NCI-H345 (cell line): ENCODE measurements at places on chromosomes 7 and 10.

DNA sequence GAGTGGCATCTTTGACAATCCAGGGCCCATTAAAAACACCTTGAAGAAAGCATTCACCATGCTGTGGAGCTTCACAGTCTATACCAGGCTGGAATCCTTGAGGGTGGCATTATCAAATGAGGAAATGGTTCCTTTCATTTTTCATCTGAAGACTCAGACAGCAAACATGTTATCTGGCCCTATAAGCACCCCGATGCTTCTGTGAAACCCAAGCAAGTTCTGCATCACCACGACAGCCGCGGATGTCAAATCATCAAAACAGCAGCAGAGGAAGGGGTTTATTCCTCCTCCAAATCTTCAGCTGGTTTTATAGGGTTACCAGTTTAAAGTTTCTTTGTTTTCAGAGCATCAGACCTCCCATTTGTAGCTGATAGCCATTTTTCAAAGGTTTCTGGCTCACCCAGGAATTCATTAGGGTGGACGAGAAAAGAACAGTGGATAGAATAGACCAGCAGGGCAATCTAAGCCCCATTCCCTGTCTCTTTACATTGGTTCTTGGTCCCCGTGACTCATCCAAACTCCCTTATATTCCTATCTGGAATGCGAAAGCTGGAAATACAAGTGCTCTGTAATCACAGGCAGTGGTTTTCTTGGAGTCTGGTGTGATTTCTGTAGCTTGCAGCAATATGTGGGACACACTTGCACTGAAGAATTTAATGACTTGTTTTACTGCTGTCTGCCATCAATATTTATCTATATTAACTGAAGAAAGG lies 217.9 kb downstream of the SKAP2 start:
- DNase-seq, result no peak

DNA sequence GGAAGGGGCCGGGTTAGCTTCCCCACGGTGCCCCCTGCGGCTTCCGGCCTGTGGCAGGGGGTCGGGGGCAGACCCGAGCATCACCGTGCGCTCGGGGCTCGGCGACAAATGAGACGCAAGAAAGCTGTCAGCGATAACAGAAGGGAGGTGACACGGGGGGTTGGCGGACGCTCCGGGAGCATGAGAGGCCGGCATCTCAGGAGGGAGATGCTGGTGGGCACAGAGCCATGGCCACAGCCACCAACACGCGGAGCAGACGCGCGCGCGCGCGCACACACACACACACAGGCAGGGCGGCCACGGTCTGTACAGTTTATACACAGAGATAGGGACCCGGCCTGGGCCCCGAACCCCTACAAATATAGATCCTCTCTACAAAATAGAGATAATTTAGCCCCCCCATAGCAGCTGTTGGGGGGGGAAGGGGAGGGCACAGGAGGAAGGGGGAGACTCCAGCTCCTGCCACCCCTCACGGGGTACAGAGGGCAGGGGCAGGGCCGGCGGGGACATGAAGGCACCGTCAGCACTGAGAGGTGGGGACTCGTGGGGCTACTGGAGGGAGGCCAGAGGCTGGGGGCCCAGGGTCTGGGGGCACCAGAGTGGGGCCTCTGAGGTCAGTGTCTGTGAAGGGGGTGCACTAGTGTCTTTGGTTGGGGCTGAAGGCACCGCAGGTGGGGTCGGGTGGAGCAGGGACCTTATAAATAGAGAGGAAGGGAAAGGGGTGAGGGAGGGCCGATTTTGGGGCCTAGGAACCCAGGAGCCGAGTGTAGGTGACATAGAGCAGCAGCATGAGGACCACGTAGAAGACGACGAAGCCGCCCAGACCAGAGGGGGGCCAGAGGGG lies 884 bp upstream of the SAP25 start:
- no peak for DNase-seq

DNA sequence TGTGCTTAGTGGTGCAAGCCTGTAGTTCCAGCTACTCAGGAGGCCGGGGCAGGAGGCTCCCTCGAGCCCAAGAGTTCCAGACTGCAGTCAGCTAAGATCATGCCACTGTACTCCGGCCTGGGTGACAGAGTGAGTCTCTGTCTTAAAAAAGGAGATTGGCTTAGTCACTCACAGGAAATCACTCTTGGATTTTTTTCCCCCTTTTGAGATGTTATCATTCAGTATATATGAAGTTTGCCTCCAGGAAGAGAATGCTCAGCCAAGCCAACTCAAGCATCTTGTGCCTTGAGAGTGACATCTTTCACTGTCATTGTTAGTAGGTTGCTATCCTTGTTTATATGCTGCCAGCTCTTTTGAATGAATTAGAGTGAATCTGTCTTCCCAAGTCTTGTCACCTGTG lies 28.0 kb downstream of the NIPSNAP2 start:
- DNase-seq, result no peak

- no peak for DNase-seq
Measured at GRCh38 chr7:43953071-43953470, 26.8 kb downstream of the UBE2D4 start.

- DNase-seq, result no peak
Measured at GRCh38 chr7:128006550-128007302, 24.5 kb downstream of the LRRC4 start.

GRCh38 chr10:70160798-70161197 lies 9.5 kb downstream of the SAR1A start:
- no peak for DNase-seq

DNA sequence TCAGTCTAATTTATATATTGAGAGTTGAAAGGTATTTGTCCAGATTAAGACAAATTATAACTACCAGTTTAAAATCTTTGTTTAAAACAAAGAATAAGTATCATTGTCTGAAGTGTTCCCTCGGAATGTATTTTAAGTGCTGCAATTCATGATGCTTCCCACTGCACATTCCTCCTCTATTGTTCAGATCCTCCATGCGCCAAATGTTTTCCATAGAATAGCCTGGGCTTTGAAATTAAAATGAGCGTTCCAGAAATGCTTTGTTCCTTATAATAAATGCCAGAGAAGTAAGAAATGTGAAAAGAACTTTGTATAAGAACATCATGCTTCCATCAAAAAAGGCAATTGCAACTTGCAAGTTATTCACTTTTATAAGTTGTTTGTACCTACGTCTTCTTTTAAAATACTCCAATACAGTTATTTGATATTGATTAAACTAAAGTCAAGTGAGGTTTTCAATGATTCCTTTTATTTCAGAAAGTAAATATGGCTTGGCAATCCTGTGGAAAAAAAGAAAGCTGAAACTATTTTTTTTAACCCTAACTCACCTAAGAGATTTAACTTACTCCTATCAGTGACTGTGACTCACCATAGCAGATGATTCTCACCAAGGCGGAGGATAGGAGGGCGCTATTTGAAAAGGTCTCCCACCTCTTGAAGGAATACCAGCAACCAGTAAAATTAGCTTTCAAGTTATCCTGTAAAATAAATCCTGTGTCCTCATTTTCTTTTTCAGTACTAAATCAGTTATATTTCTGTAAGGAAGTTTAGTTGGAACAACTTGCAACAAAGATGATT lies 85.8 kb downstream of the CTNNA3 start:
- no peak for DNase-seq

- DNase-seq, result no peak
Measured at GRCh38 chr10:30186371-30186875, 127.0 kb upstream of the JCAD start.

GRCh38 chr7:108329514-108329913 lies 126.7 kb downstream of the NRCAM start:
- DNase-seq, result peak; percentile 43
